ENCODE measurements at places on chromosomes 1 and 21.
A peak's percentile ranks its signal among the peaks of the same experiment; 100 is the strongest.

DNA sequence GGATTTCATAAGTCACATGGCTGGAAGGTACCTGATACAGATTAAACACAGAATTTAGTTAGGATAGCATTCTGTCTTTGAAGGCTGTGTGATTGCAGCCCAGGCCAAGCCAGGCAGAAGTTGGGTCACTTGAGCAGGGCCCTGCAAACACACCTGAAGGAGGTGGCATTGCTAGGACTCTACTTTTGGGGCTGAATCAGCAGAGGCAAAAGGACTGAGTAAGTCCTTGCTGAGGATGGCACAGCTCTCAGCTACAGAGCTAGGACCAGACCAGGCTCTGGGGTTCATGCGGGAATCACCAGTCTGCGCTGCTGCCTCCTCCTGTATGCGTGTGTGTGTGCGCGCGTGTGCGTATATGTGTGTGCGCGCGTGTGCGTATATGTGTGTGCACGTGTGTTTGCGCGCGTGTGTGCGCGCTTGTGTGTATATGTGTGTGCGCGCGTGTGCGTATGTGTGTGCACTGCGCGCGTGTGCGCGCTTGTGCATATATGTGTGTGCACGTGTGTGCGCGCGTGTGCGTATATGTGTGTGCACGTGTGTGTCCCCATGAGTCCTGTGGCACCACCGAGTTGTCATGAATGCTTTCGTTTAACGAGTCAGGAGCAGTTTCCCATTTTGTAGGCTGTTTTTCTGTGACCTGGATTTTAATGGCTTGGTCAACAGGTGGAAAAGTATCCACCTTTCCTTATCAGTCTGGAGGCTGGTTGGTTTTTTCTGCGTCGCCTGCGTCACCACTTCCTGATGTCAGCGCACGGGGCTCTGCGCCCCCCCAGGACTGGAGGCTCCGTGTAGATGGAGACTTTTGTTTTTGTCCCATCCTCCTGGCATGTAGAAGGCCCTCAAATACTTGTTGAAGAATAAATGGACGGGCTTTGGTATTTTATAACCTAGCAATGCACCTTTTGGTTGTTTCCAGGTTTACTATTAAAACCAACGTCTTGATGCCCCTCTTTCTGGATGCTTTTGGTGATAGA is 34.7 kb downstream of the ADARB1 start:
- no peak for DNase-seq

GRCh38 chr1:154863315-154864174 is 6.5 kb downstream of the KCNN3 start:
- DNase-seq, result no peak

DNA sequence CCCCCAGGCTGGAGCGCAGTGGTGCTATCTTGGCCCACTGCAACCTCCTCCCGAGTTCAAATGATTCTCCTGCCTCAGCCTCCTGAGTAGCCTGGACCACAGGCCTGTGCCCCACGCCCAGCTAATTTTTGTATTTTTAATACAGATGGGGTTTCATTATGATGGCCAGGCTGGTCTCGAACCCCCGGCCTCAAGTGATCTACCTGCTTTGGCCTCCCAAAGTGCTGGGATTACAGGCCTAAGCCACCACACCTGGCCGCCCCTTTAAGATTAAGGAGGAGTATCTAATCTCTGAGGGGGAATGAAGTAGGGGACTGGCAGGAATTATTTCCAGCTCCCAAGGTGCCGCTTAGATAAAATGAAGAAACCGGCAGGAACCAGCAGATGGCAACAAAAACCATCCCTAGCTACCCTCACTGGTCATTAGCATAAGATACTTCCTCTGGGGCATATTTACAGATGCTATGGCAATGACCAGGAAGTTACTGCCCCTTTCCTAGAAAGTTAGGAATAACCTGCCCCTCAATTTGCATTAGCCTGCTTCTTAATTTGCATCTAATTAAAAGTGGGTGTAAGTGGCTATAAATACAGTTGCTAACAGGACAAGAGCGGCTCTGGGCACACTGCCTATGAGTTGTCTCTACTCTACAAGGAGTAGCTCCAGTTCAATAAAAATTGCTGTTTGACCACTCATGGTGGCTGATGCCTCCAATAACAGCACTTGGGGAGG is 7.1 kb upstream of the NSUN4 start:
- DNase-seq, result peak; percentile 36

- DNase-seq, result no peak
Measured at GRCh38 chr1:54259546-54260140, 59.7 kb downstream of the MRPL37 start.

- DNase-seq, result no peak
Measured at GRCh38 chr1:172338295-172338735, 82.2 kb upstream of the C1orf105 start.

- DNase-seq, result no peak
Measured at GRCh38 chr1:44828003-44828651, 14.9 kb downstream of the PTCH2 start.

DNA sequence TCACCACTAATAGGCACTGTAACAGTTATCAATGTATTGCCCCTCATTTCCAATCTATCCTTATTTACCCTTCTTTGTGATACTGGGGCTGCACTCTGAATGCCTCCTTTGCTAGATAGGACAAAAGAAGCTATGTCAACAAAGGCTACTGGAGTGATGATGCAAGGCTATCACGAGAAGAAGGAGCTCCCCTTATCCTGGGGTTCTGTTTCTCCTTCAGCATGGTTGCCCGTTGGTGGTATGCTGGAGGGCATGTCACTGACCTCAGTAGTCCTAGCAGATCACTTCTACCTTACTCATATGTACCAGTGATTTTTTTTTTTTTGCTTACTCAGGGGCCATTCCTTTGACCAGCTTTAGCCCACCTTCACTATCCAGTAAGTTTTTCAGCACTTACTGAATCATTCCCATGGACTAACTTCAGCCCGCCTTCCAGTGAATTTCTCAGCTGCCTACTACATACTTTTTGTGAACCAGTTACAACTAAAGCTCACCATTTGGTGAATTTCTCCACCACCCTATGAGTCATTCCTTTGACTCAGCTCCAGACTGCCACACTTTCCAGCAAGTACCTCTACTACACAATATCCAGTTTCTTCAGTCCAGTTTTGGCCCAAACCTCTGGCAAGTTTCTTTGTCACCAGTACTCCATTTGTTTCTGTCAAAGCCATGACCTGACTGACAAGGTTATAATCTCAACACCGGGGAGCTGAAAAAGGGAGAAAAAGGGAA is 944.5 kb downstream of the KCNT2 start:
- DNase-seq, result no peak

- no peak for DNase-seq
Measured at GRCh38 chr1:227996187-227996950, 10.4 kb upstream of the WNT3A start.

DNA sequence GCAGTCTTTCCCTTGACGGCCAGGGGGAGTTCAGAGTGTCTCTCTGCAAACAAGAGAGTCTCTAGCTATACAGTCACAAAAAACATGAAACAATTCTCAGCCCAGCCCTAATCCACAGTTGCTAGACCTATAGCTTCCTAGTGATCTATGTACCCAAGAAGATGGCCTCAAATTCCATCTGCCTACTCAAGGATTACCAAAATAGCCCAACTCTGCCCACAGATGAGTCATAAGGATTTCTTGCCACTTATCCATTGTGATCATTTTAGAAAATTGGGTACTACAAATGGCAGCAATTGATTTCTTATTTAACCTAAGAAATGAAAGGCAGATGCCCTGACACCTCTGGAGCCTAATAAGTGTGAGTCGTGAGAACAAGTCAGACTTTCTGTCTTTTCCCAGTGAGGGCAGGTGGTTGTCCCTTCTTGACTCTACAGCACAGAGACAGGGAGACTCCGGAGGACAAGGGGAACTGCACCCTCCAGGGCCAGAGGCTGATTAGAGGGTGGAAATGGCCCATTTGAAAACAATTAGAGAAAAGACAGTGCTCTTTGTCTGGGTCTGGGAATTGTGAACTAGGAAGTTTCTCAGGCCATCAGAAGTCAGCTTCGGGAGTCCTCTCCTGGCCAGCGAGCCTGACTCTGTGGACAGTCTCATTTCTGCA is 65.4 kb downstream of the ABCA4 start:
- DNase-seq, result no peak

- DNase-seq, result no peak
Measured at GRCh38 chr21:45630876-45631275, 12.6 kb upstream of the PCBP3 start.

GRCh38 chr1:93419344-93419743 is 28.6 kb upstream of the FNBP1L start:
- DNase-seq, result no peak

DNA sequence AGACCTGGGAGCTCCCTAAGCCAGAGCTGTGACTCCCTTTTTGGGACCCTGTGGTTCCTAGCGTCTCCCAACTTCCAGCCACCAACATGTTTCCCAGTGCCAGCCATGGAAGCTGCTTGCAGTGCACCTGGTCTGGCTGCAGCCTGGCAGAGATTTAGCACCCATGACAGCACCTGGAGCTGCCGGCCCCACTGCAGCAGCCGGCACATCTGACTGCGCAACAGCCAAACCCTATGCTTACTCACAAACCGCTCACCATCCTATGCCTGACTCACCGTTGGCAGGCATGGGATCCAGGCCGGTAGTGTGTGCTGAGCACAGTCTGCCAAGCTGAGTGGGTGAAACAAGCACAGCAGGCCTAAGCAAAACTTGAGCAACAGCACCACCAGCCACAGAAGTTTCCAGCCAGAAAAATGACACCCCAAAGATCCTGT is 435.9 kb upstream of the PRMT6 start:
- DNase-seq, result no peak

DNA sequence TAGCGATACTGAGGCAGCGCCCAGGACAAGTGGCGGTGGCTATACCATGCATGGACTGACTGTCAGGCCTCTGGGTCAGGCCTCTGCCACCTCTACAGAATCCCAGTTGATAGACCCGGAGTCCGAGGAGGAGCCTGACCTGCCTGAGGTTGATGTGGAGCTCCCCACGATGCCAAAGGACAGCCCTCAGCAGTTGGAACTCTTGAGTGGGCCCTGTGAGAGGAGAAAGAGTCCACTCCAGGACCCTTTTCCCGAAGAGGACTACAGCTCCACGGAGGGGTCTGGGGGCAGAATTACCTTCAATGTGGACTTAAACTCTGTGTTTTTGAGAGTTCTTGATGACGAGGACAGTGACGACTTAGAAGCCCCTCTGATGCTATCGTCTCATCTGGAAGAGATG is 3.2 kb upstream of the IL10RB start:
- no peak for DNase-seq

DNA sequence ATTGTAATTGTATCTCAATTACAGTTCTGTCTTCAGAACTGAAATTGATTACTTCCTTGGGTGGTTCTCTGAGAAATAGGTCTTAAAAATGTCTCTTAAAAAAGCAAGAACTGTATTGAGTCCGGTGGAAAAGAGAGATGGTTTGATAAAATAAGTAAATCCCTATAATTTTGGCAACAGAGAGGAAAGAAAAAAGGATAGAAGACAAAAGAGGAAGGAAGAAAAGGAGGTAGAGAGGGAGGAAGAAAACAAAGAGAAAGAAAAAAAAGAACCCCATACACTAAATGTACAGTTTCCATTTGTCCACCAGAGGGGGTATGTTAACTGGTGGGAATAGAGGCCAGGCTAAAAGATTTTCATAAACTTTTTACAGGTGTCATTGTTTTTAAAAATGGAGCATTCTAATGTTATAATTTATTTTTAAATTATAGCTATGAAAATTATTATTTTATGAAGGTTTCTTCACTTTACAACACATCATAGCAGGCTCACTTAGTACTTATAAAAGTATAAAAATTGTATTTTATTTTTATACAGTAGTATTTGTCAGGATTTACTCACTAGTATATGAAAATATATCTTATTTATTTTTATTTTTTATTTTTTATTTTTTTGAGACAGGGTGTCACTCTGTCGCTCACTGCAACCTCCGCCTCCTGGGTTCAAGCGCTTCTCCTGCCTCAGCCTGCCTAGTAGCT is 2.1 kb upstream of the UBE2T start:
- DNase-seq, result peak; percentile 59

GRCh38 chr1:64744492-64745180 is at the start of gene RAVER2:
Gene RAVER2, plus strand, starts transcription at chr1:64745075. Its CDS starts 98 bp downstream, at chr1:64745173.
- no peak for DNase-seq

DNA sequence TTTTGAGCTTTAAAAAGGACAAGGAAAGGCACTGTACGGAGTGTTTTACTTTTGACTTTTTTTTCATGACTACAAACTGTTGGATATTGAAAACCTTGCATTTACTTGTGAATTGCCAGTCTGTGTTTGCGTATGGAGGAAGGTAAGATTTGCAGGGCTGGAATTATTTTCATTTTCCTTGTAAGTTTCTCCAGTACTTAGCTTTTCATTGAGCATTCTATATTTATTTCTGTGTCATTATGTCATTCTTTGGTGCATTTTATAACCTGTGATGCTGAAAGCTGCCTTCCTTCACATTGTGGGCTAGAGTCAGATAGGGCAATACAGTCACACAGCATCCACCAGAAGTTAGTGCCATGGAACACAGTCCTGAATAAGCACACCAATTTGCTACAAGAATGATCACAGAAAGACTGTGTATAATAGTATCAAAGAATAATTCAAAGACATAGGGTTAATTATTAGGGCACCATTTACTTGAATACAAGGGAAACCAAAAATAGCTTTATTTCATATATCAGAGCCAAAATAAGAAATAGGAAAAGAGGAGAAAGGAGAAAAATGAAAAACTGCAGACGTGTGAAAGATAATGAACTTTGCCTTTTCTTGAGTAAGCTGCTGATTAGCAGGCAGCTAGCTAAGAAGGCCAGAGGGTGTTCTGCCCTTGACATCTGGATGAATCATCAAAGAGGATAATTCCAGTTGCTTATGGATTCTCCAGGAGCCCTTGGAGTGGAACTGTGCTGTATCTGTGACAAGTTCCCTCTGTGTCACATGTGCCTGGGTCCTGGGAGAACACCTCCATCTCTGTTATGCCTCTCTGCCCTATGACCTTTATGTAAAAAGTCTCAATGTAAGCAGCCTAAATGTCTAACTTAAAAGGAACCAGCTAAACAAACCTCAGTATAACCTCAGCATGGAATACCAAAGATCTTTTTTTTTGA is 8.0 kb upstream of the FAM20B start:
- no peak for DNase-seq

GRCh38 chr1:101769520-101769919 is 227.2 kb downstream of the OLFM3 start:
- DNase-seq, result no peak

- no peak for DNase-seq
Measured at GRCh38 chr1:178867670-178868069, 3.2 kb downstream of the ANGPTL1 start.

- DNase-seq, result no peak
Measured at GRCh38 chr1:168861421-168862004, 132.5 kb upstream of the DPT start.

DNA sequence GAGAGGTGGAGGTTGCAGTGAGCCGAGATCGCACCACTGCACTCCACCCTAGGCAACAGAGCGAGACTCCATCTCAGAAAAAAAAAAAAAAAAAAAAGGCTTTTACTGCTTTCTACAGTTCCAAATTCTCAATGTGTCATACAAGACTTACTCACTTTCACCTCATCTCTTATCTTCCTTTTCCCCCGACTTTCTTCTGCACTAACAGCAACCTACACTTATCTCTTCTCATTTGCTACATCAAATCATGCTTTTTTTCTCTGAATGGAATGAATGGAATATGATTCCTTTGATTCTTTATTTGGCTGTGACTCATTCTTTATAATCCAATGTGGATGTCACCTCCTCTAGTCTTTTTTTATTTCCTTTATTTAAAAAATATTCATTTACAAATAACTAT is 168.4 kb upstream of the DMRTA2 start:
- DNase-seq, result no peak

- DNase-seq, result no peak
Measured at GRCh38 chr1:234638832-234639799, 29.1 kb upstream of the IRF2BP2 start.

- DNase-seq, result peak; percentile 34
Measured at GRCh38 chr1:64540265-64540791, 70.4 kb downstream of the CACHD1 start.

Measured in pons (tissue), 1 donor.